ENCODE measurements at places on chromosomes 4 and X. TPM values are rescaled to one million over a fixed set of nuclear protein-coding genes. Genes with fewer than 3 reads are reported as not detected.

NIPAL1 gene
- 0.85 TPM for total RNA-seq

TLR7 gene
- total RNA-seq, result 0.66 TPM

GAGE12F gene
- not detected for total RNA-seq

NSG1 gene
- total RNA-seq, result 1.1 TPM

SORCS2 gene
- total RNA-seq, result not detected

CDKL2 gene
- 0.49 TPM for total RNA-seq

REELD1 gene
- total RNA-seq, result 0.12 TPM

RAB41 gene
- total RNA-seq, result not detected

PPP1R3F gene
- 10.1 TPM for total RNA-seq

BRS3 gene
- not detected for total RNA-seq
